ENCODE measurements at places on chromosomes 2 and 18.

GRCh38 chr18:40907842-40908241 lies 1047.2 kb upstream of the PIK3C3 start:
- DNase-seq = no peak

DNA sequence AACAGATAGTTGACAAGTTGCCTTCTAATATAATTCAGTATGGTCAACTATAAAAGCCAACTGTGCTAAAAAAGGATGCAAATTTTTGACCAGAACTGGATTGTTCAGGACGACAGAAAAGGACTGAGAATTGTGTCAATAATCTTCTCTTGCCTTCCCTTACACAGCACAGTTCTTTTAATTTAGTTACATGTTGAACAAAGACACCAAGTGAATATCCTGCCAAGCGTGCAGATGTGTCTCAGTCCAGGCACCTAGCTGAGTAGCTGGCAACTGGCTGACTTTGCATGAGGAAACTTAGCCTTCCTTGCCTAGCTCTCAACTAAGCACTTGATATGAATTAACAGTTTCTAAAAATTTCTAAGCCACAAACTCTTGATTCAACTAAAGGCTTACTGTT lies 801.4 kb downstream of the BCL11A start:
- no peak for DNase-seq

GRCh38 chr2:46470114-46470628 lies 9.2 kb upstream of the TMEM247 start:
- no peak for DNase-seq

DNA sequence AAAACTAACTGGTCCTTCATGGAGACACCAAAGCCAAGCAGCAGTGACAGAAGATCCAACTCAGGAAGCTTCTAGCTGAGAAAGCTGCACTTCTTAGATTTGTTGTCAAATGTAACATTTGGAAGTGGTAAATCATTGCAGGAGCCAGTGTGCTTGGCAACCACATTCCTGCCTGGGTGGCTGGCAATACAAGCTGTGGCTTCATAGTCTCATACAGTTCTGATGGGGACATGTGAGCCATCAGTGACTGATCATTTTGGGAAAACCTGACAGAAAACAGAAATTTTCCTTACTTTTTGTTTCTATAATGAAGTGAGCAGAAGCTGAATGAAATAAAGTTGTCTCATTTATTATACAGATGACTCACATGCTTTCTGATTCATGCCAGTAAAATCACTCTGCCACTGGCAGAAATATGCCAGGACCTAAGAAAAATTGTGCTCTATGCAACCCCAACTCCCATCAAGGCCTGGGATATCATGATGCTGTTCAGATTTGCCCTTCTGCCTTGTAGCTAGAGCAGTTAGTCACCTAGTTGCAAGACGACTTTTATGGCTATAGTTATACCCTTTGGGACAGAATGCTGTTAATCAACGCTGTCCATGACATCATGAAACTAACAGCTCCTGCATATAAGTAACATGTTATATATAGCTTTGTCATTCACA lies 508.1 kb downstream of the ADCYAP1 start:
- no peak for DNase-seq

DNA sequence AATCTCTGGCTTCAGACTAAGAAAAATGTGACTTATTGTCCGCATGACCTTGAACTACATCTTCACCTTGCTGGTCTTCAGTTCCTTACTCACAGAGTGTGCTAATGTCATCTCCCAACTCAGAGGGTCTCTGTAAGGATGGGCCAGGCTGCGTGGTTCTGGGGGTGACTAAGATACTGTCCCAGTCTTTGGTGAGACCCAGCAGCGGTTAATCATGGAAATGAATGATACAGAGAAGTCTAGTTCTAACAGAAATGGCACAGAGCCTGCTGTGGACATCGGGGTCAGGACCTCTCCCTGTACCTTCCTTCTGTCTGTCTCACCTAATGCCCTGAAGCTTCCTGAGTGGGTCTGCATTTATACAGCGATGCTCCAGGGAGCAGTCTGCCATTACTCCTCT lies 662.7 kb upstream of the HS6ST1 start:
- no peak for DNase-seq

GRCh38 chr2:11396467-11397445 lies 52.3 kb upstream of the ROCK2 start:
- no peak for DNase-seq

- peak; percentile 78 for DNase-seq
Observed at GRCh38 chr2:82837588-82838304, 1621.3 kb downstream of the SUCLG1 start.

DNA sequence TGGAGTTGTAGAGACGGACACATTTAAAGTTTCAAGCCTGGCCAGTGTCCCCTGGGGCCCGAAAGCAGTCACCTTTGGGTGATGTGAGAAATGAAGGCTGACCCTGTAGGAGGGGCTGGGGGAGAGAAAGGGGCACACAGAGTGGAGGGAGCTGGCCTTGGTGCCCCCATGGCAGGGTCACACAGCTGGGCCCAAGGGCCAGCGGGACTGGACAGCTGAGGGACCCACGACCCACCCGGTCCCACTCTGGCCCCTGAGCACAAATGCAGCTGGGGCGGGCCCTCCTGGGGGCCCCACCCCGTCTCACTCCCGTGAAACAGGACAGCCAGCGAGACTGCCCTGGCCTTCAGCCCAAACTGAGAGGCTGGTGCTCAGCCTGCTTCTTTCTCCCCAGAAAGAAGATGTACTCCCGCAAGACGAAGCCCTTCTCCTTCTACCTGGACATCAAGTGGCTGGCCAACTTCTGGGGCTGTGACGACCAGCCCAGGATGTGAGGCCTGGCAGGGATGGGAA lies 6.1 kb downstream of the AGXT start:
- no peak for DNase-seq

GRCh38 chr2:145108959-145109710 lies 589.2 kb upstream of the ZEB2 start:
- DNase-seq = no peak

DNA sequence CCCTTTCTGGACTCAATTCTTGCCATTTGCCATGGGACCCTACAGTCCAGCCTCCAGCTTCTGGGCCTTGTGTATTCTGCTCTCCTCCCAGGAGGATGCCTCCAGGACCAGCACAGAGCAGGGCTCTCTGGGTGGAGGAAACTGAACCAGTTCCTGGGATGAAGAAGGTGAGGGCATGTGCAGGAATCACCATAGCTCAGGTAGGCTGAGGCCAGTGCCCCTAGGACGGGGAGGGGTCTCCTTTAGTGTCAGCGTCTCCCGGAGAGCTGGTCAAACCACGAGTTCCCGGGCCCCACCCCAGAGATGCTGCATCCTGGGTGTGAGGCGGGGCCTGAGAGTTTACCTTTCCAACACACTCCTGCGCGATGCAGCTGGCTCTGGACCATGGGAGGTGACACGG lies 5.8 kb upstream of the PRELID3A start:
- DNase-seq = no peak

- DNase-seq = no peak
Observed at GRCh38 chr2:241598487-241598886, 38.5 kb downstream of the THAP4 start.

GRCh38 chr18:58316396-58317342 lies 272.6 kb downstream of the NEDD4L start:
- no peak for DNase-seq

GRCh38 chr2:157890969-157891642 lies 15.0 kb upstream of the ACVR1 start:
- no peak for DNase-seq

GRCh38 chr2:176127774-176128072 lies 1.8 kb upstream of the HOXD8 start:
- DNase-seq = no peak

DNA sequence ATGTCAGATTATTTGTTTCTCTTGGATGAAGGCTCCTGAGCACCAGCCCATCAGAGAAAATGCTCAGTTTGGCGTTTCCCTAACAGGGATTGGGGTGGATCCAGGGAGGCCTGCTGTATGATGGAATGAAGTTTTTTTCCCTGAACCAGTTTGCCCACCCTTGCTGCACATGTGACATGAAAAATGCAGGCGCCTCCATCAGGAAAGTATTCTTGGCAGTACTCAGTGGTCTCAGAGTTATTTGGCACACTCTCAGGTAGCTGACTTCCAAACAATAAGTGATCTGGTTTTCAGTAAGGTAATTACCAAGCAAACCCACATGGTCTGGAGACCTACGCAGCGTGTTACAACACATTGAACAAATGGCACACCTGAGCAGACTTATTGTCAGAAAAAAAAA lies 254.9 kb downstream of the PAX3 start:
- DNase-seq = no peak

GRCh38 chr2:106960683-106961161 lies 74.8 kb upstream of the ST6GAL2 start:
- DNase-seq = no peak

DNA sequence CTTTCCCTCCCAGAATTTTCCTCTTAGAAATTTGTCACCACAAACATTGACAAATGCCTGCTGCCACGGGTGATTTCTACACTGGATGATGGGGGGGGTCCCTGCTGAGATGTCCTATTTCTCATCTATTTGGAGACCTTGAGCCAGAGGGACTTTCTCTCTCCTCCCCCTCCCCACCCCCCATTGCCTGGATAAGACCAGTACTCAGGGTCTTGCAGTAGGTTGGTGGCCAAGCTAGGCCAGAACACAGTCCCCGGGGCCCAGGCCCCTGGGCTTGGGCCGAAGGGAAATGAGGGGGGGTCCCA lies 560 bp upstream of the DUSP2 start:
- no peak for DNase-seq

GRCh38 chr18:76314496-76314895 lies 180.5 kb downstream of the ZNF516 start:
- DNase-seq = no peak

DNA sequence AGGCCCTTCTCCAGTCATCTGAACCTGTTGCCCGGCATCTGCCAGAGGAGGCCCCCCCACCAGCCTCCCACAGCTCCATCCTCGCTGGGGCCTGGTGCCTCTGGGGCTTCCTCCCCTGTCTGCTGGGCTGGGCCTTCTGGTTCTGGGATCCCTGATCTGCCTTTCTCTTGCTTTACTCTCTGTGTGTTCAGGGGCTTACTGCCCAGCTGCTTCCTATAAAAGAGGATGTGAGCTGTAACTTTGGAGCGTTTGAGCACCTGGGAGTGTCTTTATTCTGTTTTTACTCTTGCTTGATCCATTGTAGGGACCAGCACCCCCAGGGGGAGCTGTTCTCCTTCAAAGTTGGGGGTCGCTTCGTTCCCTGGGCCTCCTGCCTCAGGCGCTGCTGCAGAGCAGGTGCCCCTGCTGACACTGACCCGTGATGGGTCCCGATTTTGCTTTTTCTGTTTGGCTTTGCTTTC lies 23.1 kb upstream of the FAHD2A start:
- DNase-seq = no peak

- peak; percentile 23 for DNase-seq
Observed at GRCh38 chr2:232937278-232937906, 67.3 kb downstream of the SNORC start.

DNA sequence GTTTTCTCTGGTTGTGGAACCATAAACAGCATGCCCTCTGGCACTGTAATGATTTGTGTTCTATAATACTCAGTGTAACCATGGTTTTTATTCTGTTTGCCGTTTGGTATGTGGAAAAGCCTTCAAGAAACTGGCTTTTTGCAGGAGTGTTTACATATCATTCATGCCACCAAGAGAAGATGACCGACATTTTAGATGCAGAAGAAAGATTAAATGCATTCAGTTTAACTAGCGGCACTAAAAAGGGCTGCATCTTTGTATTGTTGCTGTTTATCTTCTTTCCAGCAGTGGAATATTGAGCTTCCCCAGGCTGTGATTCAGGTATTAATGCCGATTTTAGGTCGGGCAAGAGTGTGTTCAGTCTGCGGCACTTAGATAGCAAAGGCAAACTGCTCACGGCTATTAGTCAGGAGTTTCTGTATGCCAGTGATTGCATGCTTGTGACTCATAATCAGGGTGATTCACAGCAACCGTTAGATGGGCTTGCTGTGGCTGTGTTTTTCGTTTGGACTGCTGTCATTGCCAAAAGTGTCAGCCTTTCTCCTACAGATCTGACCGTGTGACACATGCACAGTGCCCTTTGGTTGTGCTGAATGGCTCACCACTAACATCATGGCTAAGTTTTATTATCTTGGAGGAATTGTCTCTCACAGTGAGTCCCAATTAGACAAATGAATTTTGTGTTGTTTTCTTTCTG lies 479.7 kb downstream of the PARD3B start:
- peak; percentile 79 for DNase-seq

DNA sequence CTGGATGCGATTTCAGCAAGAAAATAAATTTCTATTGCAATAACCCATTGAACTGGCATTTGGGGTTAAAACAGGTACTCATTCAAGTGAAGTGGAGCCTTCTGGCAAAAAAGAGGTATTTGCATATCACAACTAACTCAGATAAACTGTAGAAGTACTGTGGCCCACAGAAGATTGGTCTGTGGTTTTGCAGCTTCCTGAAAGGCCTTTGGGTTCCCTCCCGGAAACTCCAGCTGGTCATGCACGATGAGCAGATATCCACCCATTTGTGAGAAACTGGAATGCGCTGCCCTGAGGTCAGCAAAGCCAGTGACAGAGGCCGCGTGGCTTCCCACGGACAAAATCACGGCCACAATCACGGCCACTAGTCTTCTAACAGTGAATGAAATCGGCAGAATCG lies 106.3 kb downstream of the EPHA4 start:
- no peak for DNase-seq

- DNase-seq = no peak
Observed at GRCh38 chr2:180038997-180039396, 31.9 kb upstream of the CWC22 start.

DNA sequence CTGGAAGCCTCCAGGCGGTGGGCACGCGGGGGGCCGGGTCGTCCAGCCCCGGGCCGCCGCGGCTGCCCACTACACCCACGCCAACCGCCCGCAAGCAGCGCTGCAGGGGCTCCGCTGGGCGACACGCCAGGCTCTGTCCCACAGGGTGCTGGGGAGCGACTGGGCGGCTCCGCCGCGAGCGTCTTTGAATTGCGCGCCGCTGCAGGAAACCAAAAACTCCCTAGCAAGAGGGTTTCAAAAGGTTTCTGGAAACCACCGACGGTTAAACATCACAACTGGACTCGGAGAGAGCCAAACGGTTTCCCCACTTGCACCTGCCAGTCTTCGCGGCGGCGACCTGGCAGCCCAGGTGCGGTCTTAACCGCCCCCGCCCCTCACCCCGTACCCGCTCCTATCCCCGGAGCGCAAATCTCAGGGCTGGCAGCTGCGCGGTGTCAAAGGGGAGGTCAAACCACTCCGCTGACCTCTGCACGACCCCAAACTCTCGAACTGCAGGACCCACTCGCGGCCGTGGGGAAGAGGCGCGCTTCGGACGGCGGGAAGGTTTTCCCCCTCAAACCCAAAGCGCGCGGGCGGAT lies 1.0 kb downstream of the CXCR4 start:
- no peak for DNase-seq

DNA sequence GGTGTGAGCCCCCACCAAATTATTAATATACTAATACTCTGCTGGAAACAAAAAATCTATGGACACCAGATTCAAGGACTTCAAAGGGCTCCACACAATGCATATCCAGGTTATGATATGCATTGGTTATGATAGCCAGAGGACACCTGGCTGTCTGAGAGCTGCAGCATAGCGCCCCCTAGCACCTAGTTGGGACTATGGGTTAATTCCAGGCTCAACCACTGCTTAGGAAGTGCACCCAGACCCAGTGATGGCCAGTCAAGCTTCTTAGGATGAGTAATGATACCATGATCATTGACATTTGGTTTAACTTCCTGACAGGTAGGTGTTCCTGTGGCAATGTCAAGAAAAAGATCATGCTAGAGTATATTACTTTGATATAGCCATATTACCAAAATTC lies 3.8 kb upstream of the FRZB start:
- no peak for DNase-seq

All from non-pigmented ciliary epithelial cell (primary cell).